Caco-2 (cell line): ENCODE measurements at places on chromosomes 11 and 22.

- DNase-seq = no peak
These were observed 6.4 kb upstream of the ARFGAP3 start for GRCh38 chr22:42863349-42863961.

DNA sequence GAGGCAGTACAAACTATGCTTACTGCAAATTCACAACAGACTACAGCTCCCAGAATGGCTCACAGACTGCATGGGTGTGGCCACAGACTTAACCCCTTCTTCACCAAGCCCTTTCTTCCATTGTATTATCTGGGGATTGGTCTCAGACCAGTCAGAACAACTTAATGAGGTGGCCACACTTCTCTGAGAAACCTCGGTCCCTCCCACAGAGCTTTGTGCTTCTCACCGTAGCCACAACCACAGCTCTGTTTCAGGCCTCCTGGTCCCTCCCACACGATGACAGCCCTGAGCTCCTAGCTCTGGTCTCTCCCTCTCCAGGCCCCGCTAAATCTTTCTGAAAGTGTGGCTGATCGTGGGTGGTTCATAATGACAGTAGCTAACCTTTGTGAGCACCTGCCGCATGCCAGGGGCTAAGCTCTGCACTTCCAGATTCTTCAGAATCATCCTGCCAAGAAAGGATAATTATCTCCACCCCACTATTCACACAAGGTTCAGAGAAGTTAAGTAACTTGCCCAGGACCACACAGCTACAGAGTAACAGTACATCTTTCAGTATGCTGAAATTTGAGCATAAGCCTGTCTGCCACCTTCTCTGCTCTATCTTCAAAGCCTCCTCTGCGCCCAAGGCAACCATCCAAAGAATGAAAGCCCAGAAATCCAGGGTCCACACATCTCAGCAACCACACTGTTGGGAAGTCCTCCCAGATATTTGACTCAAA is 5.4 kb downstream of the PDE2A start:
- DNase-seq = no peak

GRCh38 chr11:134125507-134125906 is 56.6 kb downstream of the JAM3 start:
- no peak for DNase-seq

GRCh38 chr22:39176143-39176713 is 23.7 kb upstream of the CBX7 start:
- peak; percentile 51 for DNase-seq

DNA sequence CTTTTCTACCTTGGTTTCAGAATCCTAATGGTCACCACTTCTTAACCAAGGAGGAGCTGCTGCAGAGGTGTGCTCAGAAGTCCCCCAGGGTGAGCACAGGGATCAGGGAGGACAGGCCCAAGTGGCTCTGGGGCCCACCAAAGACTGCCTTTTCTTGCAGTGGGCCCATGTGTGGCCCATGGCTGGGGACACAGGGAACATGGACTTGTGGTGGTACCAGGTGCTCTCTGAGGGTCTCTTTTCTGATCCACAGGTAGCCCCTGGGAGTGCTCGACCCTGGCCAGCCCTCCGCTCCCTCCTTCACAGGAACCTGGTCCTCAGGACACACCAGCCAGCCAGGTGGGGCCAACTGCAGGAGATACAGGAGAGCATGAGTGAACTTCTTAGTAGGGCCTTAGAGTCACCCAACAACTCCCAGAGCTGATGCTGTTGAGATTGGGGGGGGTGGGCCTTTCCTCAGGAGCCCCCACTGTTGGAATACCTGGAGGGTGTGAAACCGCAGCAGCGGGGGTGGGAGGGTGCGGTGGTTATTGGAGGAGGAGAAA is 2.0 kb downstream of the MUS81 start:
- DNase-seq = no peak

- peak; percentile 71 for DNase-seq
These were observed 789.4 kb upstream of the KIRREL3 start for GRCh38 chr11:127789927-127790326.

DNA sequence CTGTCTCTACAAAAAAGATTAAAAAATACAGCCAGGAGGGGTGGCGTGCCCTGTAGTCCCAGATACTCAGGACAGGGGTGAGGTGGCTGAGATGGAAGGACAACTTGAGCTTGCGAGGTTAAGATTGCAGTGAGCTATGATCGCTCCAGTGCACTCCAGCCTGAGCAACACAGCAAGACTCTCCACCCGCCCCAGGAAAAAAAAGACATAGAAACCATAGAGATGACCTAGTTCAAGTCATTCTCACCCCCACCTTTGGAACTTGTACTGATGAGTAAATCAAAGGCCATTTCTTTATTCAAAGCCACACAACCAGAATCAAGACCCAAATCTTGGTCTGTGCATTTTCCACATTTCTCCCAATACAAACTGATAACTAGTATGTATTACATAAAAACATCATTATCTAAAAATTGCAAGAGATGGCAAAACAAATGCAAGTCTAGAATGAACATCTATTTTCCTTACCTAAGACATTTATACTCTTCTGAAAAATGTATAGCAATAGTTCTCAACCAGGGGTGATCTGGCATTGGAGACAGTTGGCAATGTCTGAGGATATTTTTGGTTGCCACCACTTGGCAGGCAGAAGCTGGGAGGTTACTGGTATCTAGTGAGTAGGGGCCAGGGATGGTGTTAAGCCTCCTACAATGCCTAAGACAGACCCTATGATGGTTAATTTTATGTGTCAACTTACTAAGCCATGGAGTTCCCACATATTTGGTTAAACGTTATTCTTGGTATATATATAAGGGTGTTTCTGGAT is 34.6 kb downstream of the LGR4 start:
- no peak for DNase-seq

GRCh38 chr11:111694851-111695250 is 71.3 kb downstream of the PPP2R1B start:
- no peak for DNase-seq

GRCh38 chr22:25091458-25091857 is 108.2 kb upstream of the CRYBB3 start:
- DNase-seq = no peak

DNA sequence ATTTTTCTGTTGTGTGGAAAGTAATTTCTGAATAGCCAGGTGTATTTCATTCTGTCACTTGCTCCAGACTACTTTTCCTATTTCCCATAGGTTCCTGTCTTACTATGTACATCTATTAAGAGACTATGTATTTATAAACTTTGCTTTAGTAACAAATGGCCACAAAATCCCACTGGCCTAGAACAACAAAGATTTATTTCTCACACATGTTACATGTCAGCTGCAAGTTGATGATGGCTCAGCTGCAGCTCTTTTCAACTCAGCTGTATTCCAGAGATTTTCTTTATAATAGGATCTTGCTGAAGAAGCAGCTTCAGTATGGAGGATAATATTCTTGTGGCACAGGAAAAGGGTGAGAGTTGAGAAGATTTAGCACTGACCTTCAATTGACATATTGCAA is 539.6 kb upstream of the LRRC4C start:
- no peak for DNase-seq

DNA sequence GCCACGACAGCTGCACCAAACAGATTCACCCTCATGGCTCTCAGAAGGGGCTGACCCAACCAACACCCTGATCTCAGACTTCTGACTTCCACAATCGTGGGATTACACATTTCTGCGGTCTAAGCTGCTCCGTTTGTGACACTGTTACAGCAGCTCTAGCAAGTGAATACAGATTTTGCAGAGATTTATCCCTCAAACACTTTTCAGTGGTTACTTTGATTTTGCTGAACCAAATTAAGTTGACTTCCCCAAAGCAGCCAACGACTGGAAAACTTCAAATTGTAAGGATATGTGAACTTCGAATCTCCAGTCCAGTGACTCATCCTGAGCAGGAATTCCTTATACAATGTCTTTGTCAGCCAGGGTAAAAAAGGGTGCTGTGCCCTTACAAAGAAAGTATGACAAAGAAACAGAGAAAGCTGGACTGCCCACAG is 14.8 kb upstream of the INCENP start:
- no peak for DNase-seq

DNA sequence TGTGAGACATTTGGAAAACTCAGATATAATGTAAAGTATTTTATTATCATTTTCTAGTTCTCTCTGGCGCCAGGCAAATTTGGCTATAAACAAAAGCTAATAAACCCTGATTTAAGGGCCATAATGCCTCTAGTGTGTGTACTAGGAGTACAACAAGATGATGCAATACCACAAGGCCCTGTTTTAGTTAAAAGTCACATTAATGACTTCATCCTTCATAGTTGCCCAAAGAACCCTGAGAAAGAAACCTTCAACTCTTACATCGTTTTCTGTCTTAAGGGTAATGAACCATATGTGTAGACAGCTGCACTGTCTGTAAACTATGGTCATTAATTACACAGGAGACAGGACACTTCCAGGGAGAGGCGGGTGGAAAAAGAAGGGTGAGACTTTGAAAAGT is 538.4 kb downstream of the FAM181B start:
- DNase-seq = no peak

- DNase-seq = no peak
These were observed 227.6 kb downstream of the MN1 start for GRCh38 chr22:27574002-27574366.
